ENCODE measurements at places on chromosomes 5 and 9. TPM values are rescaled to one million over a fixed set of nuclear protein-coding genes. Genes with fewer than 3 reads are reported as not detected.

Gene CCNJL
- 7.4 TPM for total RNA-seq

Gene FCN2
- not detected for total RNA-seq

Gene SAP30L
- 15.1 TPM for total RNA-seq

Gene CTXN3
- 2.8 TPM for total RNA-seq

Gene FRRS1L
- 108 TPM for total RNA-seq
